Cortex of kidney (tissue), 1 donor: ENCODE measurements at places on chromosomes 6 and 20.

- DNase-seq = no peak
These were observed 59.0 kb upstream of the TFB1M start for GRCh38 chr6:155373276-155373675.

- DNase-seq = no peak
These were observed 63.5 kb upstream of the PHACTR2 start for GRCh38 chr6:143614235-143614634.

DNA sequence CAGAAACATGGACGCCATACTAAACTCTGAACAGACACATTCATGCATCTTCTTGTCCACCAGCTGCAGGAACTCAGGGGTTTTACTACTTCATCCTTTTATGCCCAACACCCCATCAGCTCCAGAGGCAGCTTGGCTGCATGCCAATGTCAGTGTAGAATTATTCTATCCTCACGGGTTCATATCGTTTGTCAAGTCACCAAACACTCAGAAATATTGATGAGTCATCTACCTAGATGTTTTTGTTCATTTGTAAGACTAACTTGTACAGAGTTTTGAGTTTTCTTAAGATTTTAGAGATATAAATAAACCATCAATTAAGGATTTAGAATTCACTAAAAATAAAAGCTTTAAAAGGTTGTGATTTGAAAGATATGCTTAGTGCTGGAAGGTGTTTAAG, 590.7 kb upstream of the FLRT3 start:
- no peak for DNase-seq

DNA sequence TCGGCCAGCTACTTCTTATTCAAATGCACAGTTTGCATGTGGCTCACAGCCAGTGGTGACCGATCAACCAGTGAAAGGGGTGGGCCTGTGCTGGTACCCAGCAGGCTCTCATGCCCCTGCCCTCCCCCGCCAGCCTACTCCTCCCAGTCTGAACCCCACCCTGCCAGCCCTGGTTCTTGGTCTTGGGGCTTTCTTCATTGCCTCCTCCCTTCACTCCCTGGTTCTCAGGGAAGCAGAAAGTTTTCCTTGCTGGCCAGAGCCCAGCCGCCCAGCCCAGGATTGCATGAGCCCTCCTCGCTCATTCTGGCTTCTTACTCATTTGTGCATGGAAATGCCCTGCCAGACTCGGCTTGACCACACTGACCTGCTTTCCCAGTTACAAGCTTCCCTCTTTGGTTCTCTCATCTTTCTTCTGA, 40.8 kb downstream of the KCNK17 start:
- no peak for DNase-seq

- no peak for DNase-seq
These were observed 30.0 kb upstream of the FABP7 start for GRCh38 chr6:122749451-122750050.

DNA sequence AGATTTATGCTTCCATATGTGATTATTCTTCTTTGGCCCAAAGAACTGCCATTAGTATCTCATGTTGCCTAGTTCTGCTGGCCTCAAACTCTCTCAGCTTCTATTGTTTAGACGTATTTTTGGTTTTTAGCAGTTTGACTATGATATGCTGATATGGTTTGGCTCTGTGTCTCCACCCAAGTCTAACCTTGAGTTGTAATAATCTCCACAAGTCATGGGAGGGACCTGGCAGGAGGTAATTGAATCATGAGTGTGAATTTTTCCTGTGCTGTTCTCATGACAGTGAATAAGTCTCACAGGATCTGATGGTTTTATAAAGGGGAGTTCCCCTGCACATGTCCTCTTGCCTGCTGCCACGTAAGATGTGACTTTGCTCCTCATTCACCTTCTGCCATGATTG, 96.7 kb upstream of the ARG1 start:
- no peak for DNase-seq

DNA sequence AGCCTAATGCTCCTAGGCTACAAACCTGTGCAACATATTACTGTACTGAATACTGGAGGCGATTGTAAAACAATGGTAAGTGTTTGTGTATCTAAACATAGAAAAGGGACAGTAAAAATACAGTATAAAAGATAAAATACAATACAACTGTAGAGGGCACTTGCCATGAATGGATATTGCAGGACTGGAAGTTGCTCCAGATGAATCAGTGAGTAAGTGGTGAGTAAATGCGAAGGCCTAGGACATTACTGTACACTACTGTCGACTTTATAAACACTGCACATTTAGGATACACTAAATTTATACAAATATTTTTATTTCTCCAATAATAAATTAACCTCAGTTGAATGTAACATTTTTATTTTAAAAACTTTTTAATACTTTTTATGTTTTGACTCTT, 485.0 kb downstream of the MMUT start:
- no peak for DNase-seq

GRCh38 chr6:144138542-144138941, 11.8 kb upstream of the STX11 start:
- DNase-seq = no peak

GRCh38 chr6:125154761-125155135, 1.2 kb downstream of the TPD52L1 start:
- no peak for DNase-seq

DNA sequence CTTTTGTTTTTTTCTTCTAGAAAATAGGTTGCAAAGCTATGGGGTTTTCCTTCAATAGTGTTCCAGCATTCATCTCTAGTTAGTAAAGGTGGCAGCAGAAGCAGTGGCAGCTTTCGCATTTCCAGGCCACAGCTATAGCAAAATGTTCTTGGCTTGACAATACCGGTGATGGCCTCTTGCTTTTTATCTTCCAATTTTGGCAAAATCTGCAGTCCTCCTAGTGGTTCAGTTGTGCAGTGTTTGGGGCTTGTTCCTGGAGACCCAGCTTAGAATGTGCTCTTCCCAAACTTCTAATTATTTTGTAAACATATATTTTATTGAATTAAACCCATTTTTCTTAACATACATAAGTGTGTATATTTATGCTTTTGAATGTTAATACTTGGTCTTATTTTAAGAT, 370.6 kb upstream of the MAN1A1 start:
- DNase-seq = no peak

DNA sequence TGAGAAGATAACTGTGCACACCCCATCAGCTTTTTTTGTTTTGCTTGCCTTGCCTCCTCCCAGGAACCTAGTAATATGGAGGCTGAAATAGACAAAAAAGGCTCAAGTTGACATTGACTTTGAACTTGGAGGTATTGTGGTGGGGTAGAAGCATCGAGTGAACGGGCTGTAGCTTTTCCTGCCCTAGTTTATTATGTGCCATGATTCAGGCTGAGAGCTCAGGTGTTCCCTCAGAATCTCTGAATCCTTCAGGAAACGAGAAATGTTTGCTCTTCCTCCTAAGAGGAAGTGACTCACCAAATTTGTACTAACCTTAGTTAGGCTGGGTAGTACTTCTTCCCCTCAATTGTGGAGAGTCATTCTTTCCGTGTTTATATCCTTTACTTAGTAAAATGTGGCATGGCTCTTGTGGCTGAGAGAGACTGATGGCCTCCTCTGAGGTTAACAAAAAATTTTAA, 98.8 kb downstream of the SASH1 start:
- no peak for DNase-seq

DNA sequence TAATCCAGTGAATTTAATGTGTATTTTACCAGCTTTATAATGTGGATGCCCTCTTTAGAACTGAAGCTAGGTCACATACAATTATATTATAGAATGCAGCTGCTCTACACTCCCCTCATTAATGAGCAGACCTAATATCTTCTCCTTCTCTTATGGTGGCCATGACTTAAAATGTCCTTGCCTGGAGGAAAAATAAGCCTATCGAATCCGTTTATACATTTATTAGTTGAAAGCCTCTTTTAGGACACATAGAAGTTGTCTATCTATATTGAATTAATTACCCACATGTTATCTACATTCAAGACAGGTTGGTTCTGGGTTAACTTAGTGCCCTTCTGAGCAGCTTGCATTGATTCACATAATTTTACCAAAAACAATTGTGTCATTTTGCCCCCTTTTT, 1716.8 kb downstream of the HACE1 start:
- no peak for DNase-seq

DNA sequence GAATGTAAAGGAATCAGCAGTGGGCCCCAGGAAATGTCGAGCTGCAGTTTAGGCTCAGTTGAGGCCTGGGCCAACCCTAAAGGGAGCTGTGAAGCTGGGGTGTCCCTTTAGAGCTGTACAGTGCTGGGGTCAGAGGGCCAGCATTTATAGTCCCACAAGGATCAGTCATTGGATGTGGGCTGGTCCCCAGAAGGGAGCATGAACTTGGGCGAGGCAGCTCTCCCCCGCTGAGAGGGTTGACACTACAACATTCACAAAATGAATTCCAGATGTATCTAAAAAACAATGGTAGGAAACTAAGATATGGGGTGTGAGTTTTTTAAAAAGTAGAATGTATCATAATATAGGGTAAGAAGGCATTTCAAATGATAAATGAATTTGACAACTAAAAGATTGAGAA, 29.7 kb upstream of the TMX4 start:
- DNase-seq = no peak

- DNase-seq = no peak
These were observed 27.2 kb downstream of the DSE start for GRCh38 chr6:116397914-116398313.

DNA sequence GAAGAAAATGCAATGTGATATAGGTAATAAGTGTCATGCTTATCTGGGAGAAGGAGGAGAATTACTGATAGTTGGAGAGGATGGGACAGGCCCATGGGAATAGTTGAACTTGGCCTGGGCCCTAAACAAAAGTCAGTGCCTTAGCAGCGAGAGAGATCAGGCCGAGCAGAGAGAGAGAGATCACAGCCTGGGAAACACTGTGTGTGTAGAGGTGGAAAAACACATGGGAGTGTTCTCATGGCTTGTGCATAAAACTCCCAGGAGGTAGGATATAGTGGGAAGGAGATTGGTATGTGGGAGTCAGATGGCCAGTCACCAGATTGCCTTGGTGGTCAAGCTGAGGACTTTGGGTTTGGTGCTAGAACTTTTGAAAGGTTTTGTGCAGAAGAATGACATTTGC, 47.6 kb downstream of the FIG4 start:
- DNase-seq = no peak

DNA sequence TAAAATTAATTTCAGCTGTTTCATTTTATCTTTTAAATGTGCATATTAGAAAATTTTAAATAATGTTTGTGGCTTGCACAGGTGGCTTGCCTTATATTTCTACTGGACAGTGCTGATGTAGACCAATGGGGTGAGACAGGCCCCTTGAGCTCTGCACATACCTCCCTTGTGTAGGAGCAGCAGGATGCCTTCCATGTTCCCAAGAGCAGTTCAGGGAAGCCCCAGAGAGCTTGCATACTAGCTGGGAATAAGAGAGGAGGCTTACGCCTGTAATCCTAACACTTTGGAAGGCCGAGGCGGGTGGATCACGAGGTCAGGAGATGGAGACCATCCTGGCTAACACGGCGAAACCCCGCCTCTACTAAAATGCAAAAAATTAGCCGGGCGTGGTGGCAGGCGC, 61.4 kb downstream of the RFPL4B start:
- DNase-seq = no peak

GRCh38 chr6:6723921-6724538, 135.5 kb downstream of the LY86 start:
- no peak for DNase-seq

GRCh38 chr6:170182781-170183120, 108.1 kb downstream of the DLL1 start:
- DNase-seq = no peak

DNA sequence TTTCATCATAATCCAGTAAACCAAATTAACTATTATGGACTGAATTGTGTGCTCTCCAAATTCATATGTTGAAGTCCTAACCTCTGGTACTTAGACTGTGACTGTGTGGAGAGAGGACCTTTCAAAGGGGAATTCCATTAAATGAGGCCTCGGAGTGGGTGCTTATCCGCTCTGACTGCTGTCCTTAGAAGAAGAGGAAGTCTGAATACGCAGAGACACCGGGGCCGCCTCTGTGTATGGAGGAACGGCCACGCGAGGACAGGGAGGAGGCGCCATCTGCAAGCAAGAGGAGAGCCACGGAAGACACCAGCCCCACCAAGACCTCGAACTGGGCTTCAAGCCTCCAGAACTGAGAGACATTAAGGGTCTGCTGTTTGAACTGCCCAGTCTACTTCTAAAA, 35.6 kb upstream of the RPS6KA2 start:
- no peak for DNase-seq

- DNase-seq = no peak
These were observed 1.8 kb upstream of the HLA-DQB1 start for GRCh38 chr6:32668226-32668747.

GRCh38 chr6:126824226-126824625, 294.2 kb upstream of the RSPO3 start:
- DNase-seq = no peak

GRCh38 chr6:34468378-34468892, 2.6 kb downstream of the PACSIN1 start:
- DNase-seq = no peak

- DNase-seq = no peak
These were observed 37.4 kb downstream of the NOL4L start for GRCh38 chr20:32547753-32548034.

- no peak for DNase-seq
These were observed 98.0 kb downstream of the ERMARD start for GRCh38 chr6:169849396-169849795.
